ENCODE measurements at places on chromosomes 1 and 21.

- DNase-seq = no peak
Measured at GRCh38 chr1:200665861-200666260, 3.8 kb downstream of the DDX59 start.

- no peak for DNase-seq
Measured at GRCh38 chr1:162498496-162498810, 835 bp downstream of the UHMK1 start.

GRCh38 chr1:55825461-55825860, 610.3 kb upstream of the USP24 start:
- no peak for DNase-seq

GRCh38 chr1:199857108-199857507, 170.4 kb upstream of the NR5A2 start:
- no peak for DNase-seq

- DNase-seq = no peak
Measured at GRCh38 chr1:216632980-216633379, 90.2 kb downstream of the ESRRG start.

- no peak for DNase-seq
Measured at GRCh38 chr1:163875200-163875926, 553.6 kb downstream of the NUF2 start.

- DNase-seq = no peak
Measured at GRCh38 chr1:38512789-38513188, 346.8 kb downstream of the RRAGC start.

DNA sequence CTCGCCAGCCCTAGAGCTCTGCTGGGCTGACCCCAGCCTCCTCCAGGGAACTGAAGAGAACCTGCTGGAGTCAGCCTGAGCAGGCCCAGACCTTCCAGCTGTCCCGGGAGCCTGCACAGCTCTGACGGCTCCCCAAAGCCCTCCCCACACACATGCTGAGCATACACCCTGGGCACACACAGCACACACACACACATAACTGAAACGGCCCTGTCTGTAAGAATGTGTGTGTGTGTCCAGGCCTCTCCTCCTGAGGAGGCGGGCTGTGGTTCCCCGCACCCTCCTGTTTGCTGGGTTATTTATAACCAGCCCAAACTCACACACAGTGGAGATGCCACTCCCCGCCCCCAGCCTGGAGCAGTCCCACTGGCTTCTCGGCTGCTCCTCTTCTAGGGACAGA, 20.2 kb downstream of the SDC3 start:
- no peak for DNase-seq

- DNase-seq = no peak
Measured at GRCh38 chr1:93129507-93130099, 50.5 kb downstream of the MTF2 start.

DNA sequence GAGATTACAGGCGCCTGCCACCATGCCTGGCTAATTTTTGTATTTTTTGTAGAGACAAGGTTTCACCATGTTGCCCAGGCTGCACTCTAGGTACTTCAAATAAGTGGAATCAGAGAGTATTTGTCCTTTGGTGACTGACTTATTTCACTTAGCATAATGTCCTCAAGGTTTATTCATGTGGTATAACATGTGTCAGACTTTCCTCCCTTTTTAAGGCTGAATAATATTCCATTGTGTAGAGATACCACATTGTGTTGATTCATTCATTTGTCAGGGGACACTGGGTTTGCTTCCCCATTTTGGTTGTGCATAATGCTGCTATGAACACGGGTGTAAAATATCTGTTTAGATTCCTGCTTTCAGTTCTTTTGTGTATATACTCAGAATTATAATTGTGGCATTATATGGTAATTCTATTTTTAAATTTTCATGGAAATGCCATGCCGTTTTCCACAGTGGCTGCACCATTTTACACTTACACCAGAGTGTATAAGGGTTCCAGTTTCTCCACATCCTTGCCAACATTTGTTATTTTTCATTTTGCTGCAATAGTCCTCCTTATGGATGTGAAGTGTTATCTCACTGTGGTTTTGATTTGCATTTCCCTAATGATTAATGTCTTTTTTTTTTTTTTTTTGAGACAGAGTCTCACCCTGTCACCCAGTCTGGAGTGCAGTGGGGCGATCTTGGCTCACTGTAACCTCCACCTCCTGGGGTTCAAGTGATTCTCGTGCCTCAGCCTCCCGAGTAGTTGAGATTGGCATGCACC, 35.1 kb downstream of the IL6R start:
- no peak for DNase-seq
